ENCODE measurements at places on chromosomes 13 and 19.
A peak's percentile ranks its signal among the peaks of the same experiment; 100 is the strongest.

DNA sequence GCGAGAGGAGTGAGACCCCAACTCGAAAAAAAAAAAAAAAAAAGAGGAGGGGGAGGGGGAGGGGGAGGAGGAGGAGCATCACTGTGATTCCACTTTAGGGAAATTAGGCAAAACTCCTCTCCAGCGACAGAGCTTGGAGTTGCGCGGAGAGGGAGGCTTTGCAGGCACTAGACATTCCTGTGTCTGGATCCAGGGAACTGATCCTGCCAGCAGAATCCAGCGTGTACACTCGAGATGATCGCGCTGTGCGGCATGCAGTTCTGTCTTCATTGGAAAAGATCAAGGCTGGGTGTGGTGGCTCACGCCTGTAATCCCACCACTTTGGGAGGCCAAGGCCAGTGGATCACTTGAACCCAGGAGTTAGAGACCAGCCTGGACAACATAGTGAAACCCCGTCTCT lies 29.6 kb upstream of the KLF2 start:
- no peak for DNase-seq

- no peak for DNase-seq
Observed at GRCh38 chr19:41877916-41878905, 1.1 kb downstream of the CD79A start.

- DNase-seq, result no peak
Observed at GRCh38 chr13:88979465-88980175, 1308.4 kb downstream of the SLITRK5 start.

DNA sequence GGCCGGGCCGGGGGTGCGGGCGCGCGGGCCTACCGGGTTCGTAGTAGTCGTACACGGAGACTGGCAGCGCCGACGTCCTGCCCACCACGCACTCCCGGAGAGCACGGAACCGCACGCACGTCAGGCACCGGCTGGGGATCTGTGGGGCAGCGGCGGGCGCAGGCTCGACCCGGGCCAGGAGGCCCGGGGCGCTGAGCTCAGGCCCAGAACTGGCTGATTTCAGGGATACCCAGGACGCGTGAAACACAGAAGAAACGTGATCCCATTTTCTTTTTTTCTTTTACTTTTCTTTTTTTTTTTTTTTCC lies 9.0 kb downstream of the F2RL3 start:
- no peak for DNase-seq

- DNase-seq, result no peak
Observed at GRCh38 chr19:35693422-35693821, 10.9 kb upstream of the ZBTB32 start.

- DNase-seq, result no peak
Observed at GRCh38 chr13:41842036-41842620, 118.8 kb downstream of the VWA8 start.

- DNase-seq, result no peak
Observed at GRCh38 chr13:54394085-54394700, 1365.6 kb downstream of the OLFM4 start.

- no peak for DNase-seq
Observed at GRCh38 chr19:56124578-56124977, 3.5 kb upstream of the ZNF787 start.

DNA sequence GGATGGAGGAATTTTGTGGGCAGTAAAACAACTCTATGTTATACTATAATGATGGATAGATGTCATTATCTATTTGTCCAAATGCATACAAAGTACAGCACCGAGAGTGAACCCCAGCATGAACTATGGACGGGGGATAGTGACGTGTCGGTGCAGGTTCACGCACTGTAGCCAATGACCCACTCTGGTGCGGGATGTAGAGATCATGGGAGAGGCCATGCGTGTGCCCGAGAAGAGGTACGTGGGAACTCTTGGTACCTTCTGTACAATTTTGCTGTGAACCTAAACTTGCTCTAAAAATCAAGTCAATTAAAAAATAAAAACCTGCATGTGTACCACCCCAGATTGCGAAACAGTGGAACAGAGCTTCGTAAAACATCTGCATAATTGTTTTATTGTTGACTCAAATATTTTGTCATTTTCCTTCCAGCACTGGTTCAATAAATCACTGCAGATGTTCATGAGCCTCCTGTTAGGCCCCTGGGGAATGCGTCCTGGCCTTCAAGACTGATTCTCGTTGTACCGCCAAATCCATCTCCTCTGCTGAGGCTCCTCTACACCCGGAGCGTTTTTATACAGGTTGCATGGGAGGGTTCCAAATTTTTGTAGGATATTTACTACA lies 30.9 kb downstream of the COL4A1 start:
- DNase-seq, result peak; percentile 71

GRCh38 chr19:48271531-48272151 lies 1.8 kb downstream of the ZNF114 start:
- DNase-seq, result no peak

GRCh38 chr13:27968316-27969081 lies 616 bp downstream of the CDX2 start:
- DNase-seq, result no peak

- DNase-seq, result no peak
Observed at GRCh38 chr13:64985075-64985474, 2245.1 kb downstream of the PCDH9 start.

- no peak for DNase-seq
Observed at GRCh38 chr13:77489566-77490337, 45.8 kb upstream of the SCEL start.

DNA sequence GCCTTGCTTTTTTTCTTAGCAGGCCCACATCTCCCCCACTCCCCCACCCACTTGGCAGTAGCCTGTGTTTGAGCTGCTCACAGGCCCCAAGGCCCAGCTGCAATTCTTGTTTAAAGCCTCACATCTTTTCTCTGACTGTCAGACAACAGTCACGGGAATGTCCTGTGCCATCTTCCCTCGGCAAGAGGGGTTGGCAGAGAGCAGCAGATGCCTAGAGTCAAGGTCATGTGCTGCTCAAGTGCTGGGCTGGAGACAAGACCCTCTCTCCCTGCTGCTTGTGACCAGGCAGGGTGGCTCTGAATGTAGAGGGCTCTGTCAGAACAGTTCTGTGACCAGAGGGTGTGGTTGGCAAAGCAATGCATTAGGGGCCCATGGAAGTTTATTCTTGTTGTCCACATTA lies 47.4 kb downstream of the BBC3 start:
- DNase-seq, result no peak

- DNase-seq, result no peak
Observed at GRCh38 chr19:15577184-15577771, 37.7 kb upstream of the CYP4F8 start.

GRCh38 chr19:1384478-1385110 lies 887 bp downstream of the NDUFS7 start:
- no peak for DNase-seq

- DNase-seq, result no peak
Observed at GRCh38 chr13:20671789-20672188, 31.7 kb upstream of the IL17D start.

- no peak for DNase-seq
Observed at GRCh38 chr13:40292108-40292507, 374.3 kb downstream of the FOXO1 start.
